ENCODE measurements at places on chromosomes 5 and 9.

DNA sequence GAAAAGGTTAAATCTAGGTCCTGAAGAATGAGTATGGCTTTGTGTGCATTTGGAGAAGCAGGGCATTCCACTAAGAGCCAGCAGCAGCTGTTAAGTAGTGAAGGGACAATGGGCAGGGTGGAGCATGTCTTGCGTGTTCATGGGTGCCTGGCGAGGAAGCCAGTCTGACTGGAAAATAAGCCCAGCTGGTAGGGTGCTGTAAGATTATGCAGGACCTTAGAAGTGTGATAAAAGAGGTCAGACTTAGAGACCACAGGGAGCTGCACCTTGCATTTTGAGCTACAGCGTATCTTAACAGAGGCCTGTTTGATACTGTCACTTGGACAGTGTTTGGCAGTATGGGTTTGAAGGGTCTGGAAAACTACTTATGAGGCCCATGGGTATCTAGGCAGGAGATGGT, 131.7 kb upstream of the ELL2 start:
- peak; percentile 77 for DNase-seq

DNA sequence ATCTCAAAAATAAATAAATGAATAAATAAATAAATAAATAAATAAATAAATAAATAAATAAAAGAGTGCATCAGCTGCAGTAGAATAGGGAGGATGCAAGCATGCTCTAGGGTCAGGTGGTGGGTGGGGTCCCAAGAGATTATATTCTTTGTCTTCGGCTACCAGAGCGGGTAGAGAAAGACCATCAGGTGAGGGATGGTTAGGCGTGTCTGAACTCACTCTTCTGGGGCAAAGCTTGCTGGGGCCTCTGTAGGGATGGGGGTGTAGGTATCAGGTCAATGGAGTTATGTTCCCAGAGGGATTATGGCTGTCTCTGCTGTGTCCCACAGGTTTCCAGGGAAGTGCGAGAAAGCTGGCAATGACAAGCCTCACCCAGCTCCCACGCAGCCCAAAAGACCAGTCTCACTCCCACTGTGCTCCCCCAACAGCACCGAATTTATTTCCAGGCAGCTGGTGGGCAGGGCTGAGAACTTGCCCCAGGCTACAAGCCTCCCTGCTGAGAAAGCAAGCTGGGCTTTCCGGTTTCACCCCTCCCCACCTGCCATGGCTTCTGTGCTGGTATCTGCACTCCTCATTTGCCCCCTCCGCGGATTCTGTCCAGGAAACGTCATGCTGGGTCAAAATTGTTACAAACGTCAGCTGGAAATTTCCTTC, 180.8 kb downstream of the LURAP1L start:
- no peak for DNase-seq

- no peak for DNase-seq
Measured at GRCh38 chr5:41403846-41404245, 106.6 kb downstream of the PLCXD3 start.

DNA sequence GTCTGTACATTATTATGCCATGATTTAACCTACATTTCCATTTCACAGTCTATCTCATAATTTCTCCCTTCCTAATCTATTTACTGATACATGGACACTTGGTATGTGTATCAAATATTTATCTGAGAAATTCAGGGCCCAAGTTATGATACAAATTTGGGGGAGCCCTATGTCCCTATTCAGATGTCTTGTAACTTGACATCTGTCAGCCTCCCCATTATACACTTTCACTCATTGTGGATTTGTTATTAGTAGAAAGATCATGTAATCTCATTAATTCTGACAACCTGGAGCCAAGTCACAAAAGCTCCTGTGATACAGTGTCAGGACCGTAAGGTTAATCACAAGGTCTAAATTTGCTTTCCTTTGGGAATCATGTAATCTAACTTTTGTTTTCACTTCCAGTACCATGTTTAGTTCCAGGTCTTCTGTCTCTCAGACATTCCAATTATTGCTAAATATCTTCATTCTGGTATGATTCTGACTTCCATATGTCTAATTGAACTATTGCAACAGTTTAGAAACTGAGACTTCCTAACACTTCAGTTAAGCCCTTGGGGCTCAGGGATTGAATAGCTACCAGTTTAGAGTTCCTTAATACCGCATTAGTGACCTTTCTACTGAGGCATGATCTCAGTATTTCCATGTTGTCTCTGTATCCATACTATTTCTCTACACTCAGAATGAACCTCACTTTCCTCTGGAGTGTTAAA, 182.9 kb upstream of the NUDT12 start:
- DNase-seq = no peak

- no peak for DNase-seq
Measured at GRCh38 chr5:160375701-160376100, 5.3 kb upstream of the C1QTNF2 start.
